ENCODE measurements at places on chromosomes 7 and 10.
A peak's percentile ranks its signal among the peaks of the same experiment; 100 is the strongest.

GRCh38 chr7:2566890-2567678 is 8.3 kb downstream of the IQCE start:
- DNase-seq = peak; percentile 46

GRCh38 chr7:57413529-57414398 is 36.2 kb upstream of the ZNF716 start:
- DNase-seq = no peak

DNA sequence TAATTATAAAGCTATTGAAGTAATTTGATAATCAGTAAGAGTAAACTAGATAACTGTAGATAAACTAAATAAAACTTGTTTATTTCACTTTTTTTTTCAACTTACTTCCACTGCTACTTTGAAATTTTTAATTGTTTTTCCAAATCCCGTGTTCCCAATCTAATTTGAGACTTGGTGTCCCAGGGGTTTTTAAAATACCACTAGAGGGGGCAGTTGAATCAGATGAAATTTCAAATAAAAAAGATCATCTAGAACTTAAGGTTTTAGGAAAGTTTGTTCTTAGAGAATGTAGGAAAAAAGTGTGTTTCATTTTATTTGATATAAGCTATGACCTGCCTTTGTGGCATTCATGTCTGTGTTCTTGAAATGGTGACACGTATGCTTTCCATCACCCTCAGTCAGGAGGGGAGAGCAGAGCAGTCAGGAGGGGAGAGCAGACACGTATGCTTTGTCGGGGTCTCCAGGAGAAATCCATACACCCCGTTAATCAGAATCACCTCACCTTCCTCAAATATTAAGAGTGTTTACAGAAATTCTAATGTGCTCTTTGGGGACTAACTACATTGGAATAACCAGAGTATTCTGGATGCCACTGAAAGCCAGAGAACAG is 49.9 kb downstream of the C10orf67 start:
- no peak for DNase-seq

DNA sequence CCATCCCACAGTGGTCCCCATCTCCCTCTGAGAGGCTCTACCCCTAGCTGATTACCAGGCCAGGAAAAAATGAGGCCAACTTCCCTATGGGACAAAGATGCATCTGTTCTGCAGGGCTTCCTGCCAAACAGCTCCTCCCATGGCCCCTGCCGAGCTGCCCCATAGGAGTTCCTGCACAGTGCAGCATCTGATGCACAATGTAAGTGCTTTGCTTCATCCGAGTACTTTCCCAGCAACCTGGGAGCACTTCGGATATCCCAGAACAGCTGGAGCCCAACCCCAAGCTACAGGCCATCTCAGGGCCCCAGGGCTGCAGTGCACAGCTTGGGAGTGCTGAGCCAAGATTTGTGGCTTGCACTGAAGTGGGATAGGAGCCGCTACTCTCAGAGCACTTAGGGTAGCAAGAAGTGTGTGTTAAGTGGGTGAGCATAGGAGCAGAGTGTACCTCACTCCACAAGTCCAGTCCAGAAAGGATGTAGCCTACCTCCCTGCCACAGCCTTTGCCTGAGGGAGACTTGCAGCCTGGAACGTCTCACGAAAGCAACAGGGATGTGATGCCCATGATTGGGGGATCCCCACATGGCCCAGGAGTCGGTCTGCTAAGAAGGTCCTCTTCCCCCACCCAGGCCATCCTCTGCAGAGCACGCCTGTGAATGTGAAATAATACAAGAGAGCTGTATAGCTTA is 209.6 kb upstream of the VWC2 start:
- DNase-seq = no peak

DNA sequence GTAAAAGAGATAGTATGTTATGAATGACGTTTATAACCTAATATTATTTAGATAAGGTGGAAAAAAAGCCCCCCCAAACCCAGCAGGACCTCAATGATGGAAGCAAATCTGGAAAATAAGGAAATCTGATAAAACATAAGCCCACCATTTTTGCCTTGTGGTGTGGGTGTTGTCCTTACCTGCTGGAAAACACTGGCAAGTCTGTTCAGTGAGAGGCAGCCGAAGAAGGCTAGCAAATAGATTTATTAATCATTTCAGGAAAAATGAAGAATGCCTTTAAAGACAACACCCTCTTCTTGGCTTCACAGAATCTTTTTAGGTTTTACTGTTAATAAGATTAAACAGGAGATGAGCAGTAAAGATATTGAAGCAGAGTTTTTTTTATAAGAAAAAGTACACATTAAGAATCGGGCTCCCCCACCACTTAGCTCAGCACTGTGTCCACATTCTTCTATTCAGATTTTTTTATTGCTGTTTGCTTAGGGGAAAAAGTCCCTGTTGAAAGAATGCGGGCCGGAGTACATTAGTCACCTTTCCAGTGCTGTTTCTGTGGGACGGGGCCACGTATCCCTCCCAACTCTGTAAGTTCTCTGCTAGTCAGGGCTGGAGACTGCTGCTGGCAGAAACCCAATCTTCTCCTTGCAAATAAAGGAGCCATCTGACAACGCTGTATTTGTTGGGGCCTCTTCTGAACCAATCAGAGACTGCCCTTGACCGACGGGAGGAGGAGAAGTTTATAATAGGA is 104.1 kb downstream of the EVX1 start:
- DNase-seq = no peak

DNA sequence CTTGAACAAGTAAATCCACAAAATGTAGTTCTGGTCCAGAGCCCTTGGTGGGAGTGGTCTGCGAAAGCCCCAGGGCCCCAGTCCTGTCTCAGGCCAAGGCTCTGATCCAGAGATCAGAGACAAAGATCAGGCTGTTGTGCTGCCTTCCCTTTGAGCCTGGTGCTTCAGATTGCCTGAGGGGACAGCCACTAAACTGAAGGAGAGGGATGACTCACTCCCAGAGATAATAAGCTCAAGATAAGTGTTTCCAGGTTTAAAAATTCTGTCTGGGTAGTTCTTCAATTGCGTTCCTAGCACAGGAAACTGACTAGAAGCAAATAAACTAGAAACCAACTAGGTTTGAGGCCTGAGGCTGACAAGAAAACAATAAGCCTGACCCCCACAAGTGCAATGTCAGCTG is 190.2 kb downstream of the RAMP3 start:
- DNase-seq = no peak

DNA sequence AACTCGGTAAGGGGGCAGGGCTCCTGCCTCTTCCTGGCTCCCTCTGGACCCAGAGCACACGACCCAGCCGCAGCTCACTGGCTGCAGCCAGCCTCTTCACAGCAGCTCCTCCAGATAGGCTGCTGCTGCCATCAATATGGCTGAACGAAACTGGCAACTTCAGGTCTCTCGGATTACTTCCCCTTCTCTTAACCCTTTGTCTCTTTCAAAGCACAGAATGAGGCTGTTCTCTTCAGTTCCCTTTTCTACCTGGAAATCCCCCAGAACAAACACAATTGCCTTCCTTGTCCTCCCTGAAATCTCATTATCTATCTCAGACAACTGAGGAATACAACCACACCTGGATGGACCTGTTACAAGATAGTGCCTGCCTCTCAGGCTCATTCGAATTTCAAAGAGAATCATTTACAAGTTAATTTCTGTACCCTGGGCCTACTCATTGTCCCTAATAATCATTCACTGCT is 193.4 kb upstream of the MBL2 start:
- DNase-seq = no peak

DNA sequence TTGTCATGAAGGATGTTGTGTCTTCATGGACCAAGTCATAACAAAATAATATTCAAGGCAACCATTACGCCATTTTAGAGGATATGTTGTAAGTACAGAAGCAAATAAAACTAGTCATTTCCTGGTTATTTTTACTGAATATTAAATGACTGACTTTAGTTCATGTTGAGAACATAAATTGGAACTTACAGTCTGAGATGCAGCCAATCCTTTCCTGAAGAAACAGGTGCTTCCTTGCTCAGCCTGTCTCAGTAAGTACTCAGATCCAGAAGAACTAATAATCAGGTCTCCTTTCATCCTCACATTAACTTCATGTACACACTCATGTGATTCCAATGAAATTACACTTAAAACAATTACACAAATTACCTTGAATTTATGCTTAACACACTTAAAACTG is 12.3 kb downstream of the SEMA3A start:
- DNase-seq = no peak

DNA sequence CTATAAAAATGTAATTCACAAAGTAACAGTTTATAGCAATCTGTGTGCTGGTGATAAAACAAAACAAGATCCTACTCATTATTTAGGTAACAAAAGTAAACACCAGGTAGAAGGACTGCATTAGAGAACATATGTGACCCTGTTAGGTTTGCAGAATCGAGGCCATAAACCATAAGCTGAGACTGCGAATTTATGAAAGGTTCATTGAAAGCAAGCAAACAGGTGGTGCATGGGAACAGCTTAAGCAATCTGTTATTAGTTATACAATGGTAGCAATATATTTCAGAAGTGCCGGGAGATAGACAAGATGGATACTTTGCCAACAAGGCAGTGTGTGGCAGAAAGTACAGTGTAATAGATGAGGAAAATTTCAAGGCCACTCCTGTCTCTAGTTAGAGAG is 23.5 kb upstream of the FAM133B start:
- no peak for DNase-seq

DNA sequence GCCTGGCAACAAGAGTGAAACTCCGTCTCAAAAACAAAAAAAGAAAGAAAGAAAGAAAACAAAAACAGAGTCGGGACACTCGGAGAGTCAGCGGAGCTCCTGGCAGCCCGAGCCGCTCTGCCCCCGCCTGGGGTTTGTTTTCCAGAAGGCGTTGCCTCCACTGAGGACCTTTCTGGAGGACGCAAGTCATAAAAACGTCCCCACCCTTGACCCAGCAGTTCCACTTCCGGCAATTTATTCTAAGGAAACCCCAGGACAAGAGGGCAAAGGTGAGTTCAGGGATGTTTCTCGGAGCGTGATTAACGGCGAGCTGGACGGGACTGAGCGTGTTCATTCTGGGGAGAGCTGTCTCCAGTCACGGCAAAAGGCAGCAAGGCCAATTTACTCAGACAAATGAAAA is 27.0 kb upstream of the SUN1 start:
- DNase-seq = no peak

DNA sequence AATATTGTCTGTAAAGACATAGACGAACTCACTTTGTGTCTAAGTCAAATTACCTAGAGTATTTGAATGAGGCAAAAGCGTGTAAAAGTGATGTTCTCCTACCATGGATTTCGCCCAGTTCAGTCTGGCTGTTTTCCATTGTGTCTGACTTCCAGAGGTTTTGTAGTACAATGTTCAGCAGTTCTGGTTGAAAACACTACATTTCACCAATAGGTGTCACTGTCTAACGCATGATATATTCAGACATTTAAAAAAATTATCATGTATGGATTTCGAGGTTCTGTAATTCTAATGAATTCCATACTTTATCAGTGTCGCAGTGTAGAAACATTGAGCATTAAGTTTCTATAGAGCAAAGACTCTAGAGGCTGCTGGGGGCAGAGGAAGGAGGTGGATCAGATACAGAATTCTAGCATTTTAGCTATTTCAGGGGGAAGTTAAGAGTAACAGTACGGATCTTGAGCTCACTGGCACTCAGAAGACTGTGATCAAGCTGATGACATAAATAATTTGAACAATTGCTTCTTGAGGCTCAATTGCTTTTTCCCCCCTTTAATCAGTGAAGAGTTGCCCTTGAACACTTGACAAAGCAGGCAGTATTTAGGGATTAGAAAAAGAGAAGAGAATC is 196.9 kb upstream of the RHOBTB1 start:
- DNase-seq = no peak

DNA sequence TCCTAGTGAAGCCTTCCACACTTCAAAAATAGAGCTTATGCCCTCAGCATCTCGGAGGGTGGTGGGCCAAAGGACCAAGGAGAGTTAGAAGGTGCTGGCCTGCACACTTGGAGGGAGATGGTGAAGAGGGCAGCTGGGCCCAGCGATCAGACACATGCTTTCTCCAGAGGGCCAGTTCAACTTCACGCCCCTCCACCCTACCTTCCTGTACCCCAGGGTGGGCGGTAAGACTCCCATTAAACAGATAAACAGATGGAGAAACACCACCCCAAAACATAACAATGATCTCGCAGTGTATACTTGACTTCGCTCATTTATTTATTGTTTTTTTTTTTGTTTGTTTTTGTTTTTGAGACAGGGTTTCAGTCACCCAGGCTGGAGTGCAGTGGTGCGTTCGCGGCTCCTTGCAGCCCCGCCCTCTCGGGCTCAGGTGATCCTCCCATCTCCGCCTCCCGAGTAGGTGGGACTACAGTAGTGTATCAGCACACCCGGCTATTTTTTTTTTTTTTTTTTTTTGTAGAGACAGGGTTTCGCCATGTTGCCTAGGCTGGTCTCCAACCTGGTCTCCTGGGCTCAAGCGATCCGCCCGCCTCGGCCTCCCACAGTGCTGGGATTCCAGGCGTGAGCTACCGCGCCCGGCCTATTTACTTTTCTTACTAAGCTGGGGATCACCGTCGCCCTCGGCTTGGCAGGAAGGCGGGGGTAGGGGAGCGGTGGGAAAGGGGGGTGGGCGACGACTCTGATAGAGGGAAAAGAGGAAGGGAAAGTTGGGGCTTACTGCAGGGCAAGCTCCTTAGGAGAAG is 1.8 kb downstream of the C10orf95 start:
- peak; percentile 87 for DNase-seq

- no peak for DNase-seq
Measured at GRCh38 chr10:22698941-22699440, 15.4 kb downstream of the PIP4K2A start.

GRCh38 chr10:101609481-101609880 is 21.4 kb downstream of the DPCD start:
- DNase-seq = no peak

GRCh38 chr10:17344206-17344605 is 110.2 kb downstream of the ST8SIA6 start:
- DNase-seq = no peak

DNA sequence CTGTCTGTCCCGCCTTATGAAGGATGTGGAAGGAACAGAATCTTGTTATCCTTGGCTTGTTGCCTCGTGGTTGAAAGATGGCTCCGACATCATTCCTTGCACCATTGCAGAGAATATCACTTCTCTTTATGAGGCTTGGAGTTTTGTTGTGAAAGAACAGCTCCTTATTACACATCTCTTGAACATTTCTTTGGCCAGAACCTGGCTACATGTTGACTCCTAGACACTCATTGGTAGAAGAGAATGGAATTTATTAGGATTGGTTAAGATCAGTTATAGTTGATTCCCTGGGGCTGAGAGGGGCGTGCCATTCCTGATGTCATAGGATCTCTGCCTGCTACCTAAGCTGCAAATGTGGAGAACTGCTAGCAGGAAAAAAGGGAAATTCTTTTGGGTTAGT is 180.5 kb upstream of the CTBP2 start:
- DNase-seq = no peak

- DNase-seq = no peak
Measured at GRCh38 chr10:48247680-48248079, 26.8 kb downstream of the FRMPD2 start.

- DNase-seq = no peak
Measured at GRCh38 chr7:37993060-37993501, 72.6 kb downstream of the EPDR1 start.

GRCh38 chr7:43533801-43534479 is 49.0 kb upstream of the STK17A start:
- no peak for DNase-seq

- DNase-seq = no peak
Measured at GRCh38 chr7:157375410-157375809, 38.6 kb downstream of the DNAJB6 start.
